Hematopoietic multipotent progenitor cell treated with erythropoietin and hydrocortisone succinate and interleukin-3 and kit ligand, for 17 days (in vitro differentiated cells): ENCODE measurements at places on chromosomes 12 and 14.

- no peak for DNase-seq
Measured at GRCh38 chr14:76272349-76272748, 103.6 kb upstream of the ESRRB start.

DNA sequence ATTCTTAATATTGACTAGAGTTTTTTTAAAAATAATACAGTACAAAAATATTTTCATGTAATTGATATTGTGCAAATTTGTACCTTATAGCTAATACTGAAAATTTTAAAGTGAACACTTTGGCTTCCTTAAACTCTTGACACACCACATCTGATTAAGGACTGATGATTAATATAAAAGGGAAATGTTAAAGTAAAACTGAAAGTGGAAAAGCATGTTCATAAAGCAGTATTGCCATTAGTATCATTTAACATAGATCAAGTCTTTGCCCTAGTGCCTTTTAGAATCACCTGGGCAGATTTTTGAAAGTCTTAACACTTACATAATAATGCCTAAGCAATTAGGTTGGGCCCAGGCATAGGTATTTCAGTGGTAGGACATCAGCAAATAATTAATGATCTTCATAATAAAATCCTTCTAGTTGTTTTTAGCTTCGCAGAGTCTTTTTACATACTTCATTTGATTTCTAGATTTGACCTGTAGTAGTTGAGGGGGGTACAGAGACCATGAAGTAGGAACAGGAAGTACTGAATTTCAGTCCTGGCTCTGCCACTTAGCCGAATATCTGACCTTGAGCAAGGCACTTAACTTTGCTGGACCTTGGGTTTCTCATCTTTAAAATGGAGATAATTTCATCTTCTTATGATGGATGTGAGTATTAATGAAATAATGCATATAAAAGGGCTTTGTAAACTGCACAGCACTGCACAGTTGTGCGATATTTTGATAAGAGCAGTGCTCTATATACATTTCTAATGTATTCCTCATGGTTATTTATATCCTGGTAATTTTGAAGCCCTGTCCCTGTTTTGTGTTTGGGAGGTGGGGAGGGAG, 43.7 kb downstream of the MARK3 start:
- DNase-seq: no peak

GRCh38 chr12:11870041-11870451, 200.7 kb upstream of the BCL2L14 start:
- no peak for DNase-seq

DNA sequence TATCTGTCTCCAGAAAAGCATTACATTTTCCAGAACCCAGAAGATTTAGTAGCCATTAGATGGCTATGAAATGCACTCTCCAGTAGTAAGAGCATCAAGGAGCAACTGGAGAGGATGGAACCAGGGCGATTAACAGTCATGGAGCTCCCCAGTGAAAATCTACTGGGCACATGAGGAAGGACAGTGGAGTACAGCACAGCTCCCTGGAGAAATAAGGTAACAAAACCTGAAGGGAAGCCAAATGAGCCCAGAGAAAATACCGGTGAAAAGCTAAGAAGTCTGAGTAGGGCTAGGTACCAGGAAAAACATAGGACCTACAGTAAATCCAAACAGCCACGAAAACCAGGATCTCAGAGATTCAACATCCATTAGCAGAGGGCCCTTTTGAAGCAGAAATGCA, 21.6 kb downstream of the SOX5 start:
- DNase-seq: no peak

DNA sequence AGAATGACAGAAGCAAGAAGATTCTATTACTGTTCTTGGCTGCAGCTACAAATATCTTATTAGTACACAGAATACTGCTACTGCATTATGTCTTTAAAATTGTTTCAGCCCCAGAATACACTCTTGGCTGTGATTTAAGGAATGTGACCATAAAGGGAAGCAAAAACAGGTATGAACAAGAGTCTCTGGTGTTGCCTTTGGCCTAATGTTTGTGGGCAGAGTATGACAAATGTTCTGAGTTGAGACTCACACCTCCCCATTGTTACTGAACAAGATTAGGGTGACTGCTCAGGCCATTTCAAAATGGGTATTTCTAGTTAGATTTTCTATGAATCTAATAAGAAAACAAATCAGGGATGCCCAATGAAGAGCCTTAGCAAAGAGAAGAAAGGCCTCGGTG, 28.5 kb downstream of the TTC6 start:
- DNase-seq: no peak

DNA sequence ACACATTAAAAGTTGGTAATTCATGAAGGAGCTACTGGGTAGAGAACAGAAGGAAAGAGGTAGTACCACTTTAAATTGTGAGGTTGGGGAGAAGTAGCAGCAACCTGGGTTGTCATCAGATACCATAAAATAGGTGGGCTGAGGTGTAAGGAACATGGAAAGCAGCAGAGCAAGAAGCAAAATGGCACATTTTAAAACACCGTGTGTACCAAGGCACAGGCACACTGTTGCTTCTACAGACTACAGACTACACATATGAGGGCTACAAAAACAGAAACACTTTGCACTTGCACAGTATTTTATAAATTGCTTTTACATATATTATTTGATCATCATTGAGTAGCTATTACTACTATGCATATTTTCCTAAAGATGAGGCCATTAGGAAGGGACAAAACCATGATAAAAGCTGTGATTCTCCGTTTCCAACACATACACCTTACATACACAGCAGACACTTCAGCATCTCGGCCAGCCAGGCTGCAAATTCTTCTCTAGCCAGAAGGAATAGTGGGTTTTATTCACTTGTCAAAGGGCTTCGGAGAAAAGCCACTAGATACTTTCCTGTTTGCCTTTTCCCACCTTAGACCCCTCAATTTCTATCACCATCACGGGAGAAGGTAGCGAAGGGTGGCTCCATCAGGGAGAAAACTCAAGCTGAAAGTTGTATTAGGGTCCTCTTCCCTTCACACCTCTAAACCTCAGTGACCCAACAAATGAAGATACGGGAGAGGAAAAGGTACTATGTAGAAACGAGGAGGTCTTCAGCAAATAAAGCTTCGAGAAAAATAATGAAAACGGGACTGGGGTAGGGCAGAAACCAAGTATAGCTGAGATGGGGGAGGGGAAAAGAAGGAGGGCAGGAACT, 1.6 kb downstream of the PYM1 start:
- no peak for DNase-seq

- no peak for DNase-seq
Measured at GRCh38 chr14:101101456-101102056, 198.0 kb upstream of the RTL1 start.

DNA sequence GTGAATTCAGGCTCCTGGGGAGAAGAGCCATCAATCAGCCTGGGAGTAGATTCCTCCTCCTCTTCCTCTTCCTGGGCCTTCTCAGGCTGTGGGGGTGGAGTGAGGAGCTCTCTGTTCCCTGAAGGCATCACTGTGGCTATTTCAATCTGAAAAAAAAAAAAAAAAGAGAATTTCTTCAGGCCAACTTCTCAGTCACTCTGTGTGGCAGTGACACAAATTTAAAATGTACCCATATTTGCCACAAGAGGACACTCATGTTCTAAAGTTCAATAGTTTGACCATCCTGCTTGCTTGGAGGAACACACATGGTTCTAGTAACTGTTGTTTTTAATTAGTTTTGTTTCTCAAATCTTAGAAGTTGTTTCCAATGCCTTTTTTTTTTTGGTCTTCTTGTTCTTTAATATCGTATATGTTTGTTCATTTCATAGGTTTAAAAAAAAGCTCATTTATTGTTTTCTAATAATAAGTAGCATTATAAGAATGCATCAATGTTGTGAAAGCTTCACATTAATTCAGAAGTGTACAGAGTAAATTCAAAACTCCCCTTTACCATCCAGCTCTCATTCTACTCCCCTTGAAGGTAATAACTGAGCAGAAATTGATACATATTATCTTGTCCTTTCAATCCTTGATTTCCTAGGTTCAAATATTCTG, 23.3 kb upstream of the CCER1 start:
- DNase-seq: no peak
